NCI-H1436 (cell line): ENCODE measurements at places on chromosomes 11 and 22.
A peak's percentile ranks its signal among the peaks of the same experiment; 100 is the strongest.

- DNase-seq: no peak
These were observed 194.7 kb downstream of the KIRREL3 start for GRCh38 chr11:126805870-126806269.

GRCh38 chr11:33690290-33691065 is 10.1 kb downstream of the C11orf91 start:
- no peak for DNase-seq

- no peak for DNase-seq
These were observed 1.0 kb upstream of the PLAAT2 start for GRCh38 chr11:63564056-63564774.

GRCh38 chr11:106961518-106961917 is 56.8 kb downstream of the GUCY1A2 start:
- DNase-seq: no peak

DNA sequence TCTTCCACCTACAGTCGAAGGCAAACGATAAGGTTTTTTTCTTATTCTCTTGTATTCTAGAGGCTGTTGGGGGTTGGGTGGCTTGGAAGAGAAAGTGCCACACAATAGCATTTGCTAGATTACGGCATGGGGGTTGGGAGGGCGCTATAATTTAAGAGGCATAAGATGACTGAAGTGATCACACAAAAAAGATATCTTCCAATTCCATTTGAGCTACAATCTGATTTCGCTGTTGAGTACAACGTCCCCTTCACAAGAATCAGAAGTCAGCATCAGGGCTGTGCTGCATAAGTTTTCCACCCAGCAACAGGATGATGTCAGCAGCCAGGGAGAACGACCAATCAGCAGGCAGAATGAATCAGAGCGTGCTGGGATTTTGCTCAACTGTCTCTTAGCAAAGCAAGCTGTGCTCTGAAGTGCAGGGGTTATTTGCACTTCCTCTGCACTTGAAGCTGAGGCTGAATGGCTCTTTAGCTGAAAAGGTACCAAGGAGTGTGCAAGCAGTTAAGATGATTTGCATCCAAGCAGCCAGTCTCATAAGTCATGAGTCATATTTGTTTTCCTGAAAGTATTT is 23.2 kb upstream of the SESN3 start:
- peak; percentile 93 for DNase-seq

DNA sequence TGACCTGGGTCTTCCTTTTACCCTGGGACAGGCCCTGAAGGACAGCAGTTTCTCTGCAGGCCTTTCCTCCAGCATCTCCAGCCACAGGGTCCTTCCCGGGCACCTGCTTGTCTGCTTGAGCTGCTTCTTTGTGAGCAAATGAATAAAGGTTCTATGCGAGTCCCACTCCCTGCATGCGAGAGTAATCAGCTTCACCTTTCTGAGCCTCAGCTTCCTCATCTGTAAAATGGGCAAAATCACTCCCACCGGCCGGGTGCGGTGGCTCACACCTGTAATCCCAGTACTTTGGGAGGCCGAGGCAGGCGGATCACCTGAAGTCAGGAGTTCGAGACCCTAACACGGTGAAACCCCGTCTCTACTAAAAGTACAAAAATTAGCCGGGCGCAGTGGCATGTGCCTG is 31.1 kb downstream of the IFT27 start:
- DNase-seq: no peak

DNA sequence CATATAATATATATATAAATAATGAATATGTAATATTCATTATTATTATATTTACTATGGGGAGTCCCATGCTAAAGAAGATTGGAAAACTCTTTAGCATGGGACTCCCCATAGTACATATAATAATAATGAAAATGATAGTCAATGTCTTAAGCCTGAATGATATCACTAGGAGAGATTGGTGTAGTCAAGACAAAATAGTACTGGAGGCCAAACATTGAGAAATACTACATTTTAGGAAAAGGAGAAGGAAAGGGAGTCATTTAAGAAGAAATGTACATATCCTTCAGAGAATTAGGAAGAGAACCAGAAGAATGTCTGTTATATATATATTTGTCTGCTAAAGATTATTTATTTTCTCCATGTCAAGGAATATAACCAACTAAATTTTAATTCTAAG is 5.0 kb upstream of the VWA5A start:
- DNase-seq: no peak

GRCh38 chr11:422249-422656 is 7.5 kb upstream of the SIGIRR start:
- DNase-seq: no peak

- DNase-seq: no peak
These were observed 639.1 kb downstream of the TBC1D22A start for GRCh38 chr22:47401592-47401898.

- DNase-seq: no peak
These were observed at the start of gene BID for GRCh38 chr22:17774206-17774925. TSS of gene BID (minus strand) at chr22:17774469. CDS start at chr22:17750116, 24,353 bp downstream.

DNA sequence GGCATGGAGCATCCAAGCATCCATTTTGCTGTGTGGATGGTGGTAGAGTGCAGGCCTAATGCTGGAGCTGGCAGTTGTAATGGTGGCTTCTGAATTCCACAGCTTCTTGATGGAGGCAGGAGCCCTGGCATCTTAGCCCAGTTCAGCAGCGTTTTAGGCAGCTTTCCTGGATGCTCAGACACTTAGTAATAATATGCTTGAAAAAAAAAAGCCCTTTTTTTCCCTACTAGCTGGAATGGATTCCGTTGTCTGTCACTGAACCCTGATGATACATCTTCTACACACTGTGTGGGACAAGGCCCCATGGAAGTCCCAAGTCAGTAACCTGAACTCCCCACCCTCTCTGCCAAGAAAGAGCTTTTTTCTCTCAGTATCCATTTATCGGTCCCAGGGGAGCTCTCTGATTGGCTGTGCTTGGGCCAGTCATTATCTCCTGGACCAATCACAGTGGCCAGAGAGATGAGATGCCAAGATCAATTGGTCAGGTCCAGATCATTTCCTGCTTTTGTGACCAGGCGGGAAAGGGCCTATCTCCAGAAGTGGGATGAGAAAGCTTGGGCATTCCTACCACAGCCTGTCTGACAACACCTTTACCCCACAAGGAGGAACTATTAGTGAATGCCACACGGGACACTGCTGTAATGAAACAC is 34.2 kb downstream of the MCM5 start:
- DNase-seq: no peak

GRCh38 chr11:84648471-84648870 is 978.7 kb downstream of the DLG2 start:
- DNase-seq: no peak

GRCh38 chr11:27239305-27239942 is 123.6 kb downstream of the CCDC34 start:
- no peak for DNase-seq

DNA sequence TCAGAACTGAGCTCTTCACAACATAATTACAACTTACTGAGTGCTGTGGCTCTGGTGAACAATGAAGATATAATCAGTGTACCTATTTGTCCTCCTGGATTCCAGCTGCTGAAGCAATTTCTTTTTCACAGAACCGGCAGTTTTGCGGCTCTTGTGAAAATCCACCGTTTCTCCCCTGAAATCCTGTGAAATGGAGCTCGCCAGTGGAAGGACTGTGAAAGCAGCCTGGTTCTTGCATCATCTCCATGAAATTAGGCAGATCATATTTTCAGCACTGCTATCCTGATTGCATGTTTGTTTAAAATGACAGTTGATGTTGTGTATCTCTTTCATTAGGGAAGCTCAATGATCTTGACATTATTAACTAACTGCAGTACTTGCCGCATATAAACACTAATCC is 120.2 kb upstream of the SNX19 start:
- peak; percentile 21 for DNase-seq

- DNase-seq: no peak
These were observed at the start of gene PHLDA2 for GRCh38 chr11:2928605-2929530. TSS of gene PHLDA2 (minus strand) at chr11:2929420. CDS start at chr11:2929364, 56 bp downstream.

GRCh38 chr11:96464700-96465307 is 75.0 kb downstream of the JRKL start:
- DNase-seq: peak; percentile 60

GRCh38 chr11:3115321-3115720 is 49.8 kb downstream of the OSBPL5 start:
- DNase-seq: no peak

DNA sequence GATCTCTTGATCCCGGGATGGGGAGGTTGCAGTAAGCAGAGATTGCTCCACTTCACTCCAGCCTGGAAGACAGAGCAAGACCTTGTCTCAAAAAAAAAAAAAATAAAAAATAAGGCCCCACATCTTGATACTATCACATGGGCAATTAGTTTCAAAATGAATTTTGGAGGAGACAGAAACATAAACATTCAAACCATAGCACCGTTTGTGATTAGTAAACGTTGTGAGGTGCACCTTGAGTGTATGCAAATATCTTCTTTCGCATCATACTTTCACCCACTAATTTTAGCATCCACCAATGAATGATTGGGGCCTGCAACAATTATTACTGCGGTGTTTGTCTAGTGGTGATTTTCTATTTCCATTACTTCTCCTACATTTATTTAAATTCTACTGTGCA is 11.0 kb upstream of the SPDYC start:
- DNase-seq: no peak

DNA sequence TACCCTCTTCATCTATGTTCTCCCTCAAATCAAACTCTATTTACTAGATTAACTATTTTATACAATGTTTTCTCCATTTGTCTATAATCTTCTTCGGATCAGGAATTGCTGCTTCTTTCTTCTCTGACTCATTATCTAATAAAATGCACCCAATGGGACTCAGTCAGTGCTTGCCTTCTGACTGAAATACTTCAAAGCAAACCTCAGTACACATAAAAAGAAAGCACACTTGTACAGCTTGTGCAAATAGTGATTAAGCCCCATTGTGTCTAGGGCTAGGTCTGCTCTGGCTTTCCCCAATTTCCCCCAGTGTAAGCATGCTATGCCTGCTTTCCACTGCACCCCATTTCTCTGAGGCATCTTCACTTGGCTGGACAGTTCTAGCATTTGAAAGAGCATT is 118.6 kb upstream of the C11orf87 start:
- DNase-seq: no peak

- peak; percentile 60 for DNase-seq
These were observed 680.9 kb upstream of the ANO5 start for GRCh38 chr11:21511835-21512440.

GRCh38 chr11:76455931-76456330 is 11.1 kb downstream of the EMSY start:
- DNase-seq: no peak

GRCh38 chr11:67270256-67271204 is 4.3 kb downstream of the GRK2 start:
- DNase-seq: no peak

GRCh38 chr11:100152766-100153165 is 534.3 kb upstream of the ARHGAP42 start:
- DNase-seq: no peak
